Stimulated activated CD4-positive, alpha-beta T cell treated with anti-CD3 and anti-CD28 coated beads, Interleukin-1b, Interleukin-23, amount 100 ng/mL, for 1 hour (primary cell): ENCODE measurements at places on chromosomes 6 and 20.

DNA sequence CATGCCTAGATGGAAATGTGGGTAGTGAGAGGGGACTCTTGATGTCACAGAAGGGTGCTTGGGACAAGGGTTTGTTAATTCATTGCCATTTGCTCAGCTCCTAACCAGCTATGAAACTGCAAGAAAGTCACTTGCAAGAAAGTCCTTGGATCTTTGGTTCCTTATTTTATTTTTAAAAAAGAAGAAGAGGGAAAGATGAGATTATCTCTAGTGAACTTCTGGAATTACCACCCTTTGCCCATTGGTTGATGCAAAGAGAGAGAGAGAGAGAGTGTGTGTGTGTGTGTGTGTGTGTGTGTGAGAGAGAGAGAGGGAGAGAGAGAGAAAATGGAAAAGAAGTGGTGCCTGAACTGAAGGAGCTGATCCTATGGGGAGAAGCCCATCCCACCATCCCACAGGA is 4.6 kb upstream of the SFT2D1 start:
- DNase-seq, result no peak

DNA sequence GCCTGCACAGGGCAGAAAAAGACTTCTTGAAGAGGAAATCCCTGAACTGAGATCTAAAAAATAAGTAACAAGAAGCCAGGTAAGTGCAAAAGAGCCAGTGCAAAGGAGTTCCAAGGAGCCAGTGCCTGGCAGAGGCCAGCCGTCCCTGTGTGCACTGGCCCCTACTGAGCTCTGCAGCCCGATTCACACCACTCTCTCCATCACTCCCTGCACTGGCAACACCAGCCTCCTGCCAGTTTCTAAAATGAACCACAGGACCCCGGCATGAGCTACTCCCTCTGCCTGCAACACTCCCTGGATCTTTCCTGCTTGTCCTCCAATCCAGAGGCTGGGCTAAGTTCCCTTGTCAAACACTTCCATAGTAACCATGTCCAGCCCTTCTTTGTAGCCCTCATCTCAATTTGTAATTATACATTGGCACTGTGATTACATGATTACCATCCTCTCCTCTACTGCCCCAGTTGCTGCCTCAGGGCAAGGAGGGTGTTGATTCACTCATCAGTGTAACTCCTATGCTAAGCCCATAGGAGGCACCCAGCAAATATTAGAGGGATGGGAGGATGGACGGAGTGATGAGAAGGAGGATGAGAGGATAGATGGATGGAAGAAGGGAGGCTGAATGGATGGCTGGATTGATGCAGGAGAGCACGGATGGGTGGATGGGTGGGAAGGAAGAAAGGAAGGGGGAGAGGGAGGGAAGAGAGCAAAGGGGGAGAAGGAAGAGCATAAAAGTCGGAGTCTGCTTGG is 49.3 kb downstream of the SIRPA start:
- no peak for DNase-seq

DNA sequence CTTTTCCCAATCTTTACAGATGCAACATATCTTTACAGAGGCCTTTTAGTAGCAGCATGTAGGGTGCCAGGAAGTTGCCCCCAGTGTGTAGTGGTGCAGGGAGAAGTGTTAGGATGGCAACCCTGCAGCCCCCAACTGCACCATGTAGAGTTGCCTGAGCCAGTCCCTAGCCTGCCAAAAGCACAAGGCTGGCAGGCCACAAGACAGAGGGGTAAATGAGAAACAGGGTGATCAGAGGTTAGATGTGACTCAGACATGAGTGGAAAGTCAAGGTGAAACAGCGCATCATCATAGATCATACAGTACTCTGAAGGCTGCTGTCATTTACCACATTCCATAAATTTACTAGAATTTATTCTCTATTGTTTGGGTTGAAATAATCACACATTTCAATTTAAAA is 467.5 kb downstream of the PRKN start:
- DNase-seq, result no peak

DNA sequence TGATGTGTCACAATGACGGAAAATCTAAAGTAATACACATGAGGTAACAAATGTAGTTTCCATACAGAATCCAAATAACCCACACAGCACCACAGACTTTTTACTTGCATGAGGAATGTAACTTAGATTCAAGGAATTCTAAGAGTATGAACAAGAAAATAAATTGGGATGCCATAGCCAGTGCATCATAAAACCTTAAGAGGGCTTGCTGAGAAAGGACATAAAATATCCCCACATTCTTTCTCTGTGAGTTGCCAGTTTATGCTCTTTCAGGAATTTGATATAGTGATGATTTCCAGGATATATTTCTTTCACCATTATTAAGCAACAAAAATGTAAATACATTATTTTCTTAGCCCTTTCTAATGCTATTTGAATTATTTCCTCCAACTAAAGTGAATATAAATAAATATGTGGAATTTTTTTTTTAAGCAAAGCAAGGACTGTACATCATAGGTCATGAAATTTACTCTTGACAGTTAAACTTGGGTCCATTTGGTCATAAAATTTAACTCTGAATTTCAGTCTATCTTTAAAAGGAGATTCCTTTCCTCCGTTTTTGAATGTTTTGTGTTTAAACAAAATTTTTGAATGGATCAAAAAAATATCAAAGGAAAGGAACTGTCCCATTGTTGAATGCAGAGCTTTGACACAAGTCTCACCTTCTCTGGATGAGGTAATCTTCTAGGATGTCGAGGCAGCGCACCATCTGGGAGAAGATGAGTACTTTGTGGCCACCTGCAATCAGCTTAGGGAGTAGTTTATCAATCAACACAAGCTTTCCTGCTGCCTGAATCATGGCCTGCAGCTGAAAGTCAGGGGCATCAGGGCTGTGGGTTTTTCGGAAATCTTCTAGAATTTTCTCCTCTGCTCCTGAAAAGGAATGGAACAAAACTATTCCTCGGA is 116.3 kb upstream of the EMILIN3 start:
- DNase-seq, result no peak

DNA sequence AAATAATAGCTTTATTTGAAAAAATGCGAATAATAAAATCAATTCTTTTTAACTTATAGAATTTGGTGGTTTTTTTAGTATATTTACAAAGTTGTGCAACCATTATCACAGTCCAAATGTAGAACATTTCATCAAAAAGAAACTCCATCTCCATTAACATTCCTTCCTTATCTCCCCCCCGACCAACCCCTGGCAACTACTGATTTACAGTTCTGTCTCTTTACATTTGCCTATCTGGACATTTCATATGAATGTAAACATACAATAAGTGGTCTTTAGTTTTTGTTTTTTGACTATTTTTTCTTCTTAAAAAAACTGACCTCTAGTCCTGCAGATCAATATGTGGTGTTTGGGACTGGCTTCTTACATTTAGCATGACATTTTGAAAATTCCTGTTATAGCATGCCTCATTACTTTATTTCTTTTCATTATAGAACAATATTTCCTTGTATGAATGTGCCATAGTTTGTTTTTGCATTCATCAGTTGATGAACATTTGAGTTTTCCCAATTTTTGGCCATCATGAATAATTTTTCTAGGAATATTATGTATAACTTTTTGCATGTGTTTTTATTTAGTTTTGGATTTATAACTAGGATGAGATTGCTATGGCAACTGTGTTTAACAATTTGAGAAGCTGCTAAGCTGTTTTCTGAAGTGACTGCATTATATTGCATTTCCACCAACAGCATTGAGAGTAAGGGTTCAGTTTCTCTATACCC is 344.7 kb downstream of the NKAIN2 start:
- DNase-seq, result no peak

GRCh38 chr6:28496099-28496779 is 19.4 kb downstream of the GPX6 start:
- no peak for DNase-seq

DNA sequence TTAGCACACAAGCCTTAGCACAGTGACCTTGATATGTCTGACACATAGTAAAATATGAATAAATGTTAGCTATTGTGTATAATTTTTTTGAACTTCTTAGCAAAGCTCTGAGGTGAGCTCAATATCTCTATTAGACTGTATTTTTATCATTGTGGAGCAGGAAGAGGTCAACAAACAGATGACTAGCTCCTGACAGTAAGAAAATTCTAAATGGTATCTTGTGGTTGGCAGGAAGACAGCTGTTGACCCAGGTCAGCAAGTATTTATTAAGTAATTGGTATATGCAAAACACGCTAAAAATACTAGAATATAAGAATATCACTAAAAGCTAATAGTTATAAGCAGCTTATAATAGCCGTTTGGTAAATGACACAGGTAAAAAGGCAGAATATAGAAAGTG is 77.5 kb upstream of the MARCKS start:
- no peak for DNase-seq

GRCh38 chr20:50415516-50416268 is 94.5 kb upstream of the PTPN1 start:
- DNase-seq, result no peak

GRCh38 chr20:46010491-46011391 is 2.0 kb downstream of the MMP9 start:
- DNase-seq, result no peak

DNA sequence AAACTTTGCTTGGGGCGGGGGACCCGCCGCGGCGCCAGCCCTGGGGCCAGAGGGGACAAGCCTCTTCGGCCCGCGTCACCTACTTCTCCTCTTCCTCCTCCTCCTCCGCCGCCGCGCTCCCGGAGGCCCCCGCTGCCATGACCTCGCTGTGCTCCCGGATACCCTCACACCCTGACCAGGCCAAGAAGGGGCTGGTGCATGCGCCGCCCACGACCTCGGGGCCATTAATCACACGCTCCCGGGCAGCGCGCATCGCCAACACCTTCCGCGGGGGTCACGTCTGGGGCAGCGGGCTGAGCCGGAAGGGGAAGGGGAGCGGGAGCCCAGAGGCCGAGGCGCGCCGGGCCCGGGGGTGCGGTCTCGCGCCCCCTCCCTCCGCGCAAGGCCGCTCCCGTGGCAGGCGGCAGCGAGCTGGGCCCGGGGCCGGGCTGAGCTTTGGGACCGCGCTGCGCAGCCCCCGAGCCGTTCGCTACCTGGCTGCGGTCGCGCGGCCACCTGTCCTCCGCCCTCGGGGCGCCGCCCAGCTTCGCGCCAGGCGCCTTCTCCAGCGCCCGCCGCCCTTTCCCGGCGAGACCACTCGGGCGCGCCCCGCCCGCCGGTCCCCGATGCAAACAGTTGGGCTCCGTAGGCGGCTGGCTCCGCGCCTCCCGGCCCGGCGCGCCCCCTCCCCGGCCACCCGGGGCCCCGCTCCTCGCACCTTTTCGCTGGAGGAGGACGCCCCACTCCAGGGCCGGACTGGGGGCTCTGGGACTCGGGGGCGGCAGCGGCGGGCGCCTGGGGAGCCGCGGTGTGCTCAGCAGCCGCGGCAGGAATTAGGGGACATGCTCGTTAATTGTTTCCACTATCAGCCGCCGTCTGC is 575 bp upstream of the CNR1 start:
- DNase-seq, result no peak

DNA sequence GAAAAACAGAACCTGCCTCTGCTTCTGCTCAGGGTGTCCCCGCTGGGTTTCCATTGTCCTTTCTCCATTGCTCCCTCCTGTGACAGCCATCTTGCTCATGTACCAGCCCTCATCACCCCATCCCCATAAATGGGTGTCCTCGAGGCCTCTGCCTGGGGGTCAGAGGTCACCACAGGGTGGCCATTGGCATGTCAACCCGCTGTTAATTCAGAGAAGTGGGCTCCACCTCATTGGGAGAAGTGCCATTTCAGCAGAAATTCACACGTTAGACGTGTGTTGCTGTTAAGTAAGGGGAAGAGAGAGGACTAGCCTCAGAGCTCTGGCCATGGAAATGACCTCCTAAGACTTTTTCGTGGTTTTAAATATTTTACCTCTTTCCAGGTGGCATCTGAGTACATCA is 71.9 kb downstream of the PTPN1 start:
- DNase-seq, result no peak

GRCh38 chr20:1103751-1104150 is 14.7 kb upstream of the PSMF1 start:
- no peak for DNase-seq

GRCh38 chr20:9306521-9306920 is 207.9 kb upstream of the LAMP5 start:
- no peak for DNase-seq

- no peak for DNase-seq
Measured at GRCh38 chr20:6828794-6829423, 61.4 kb downstream of the BMP2 start.

- DNase-seq, result no peak
Measured at GRCh38 chr6:25458485-25458884, 179.3 kb downstream of the CARMIL1 start.

GRCh38 chr6:39634646-39635341 is 90.4 kb downstream of the KIF6 start:
- no peak for DNase-seq

DNA sequence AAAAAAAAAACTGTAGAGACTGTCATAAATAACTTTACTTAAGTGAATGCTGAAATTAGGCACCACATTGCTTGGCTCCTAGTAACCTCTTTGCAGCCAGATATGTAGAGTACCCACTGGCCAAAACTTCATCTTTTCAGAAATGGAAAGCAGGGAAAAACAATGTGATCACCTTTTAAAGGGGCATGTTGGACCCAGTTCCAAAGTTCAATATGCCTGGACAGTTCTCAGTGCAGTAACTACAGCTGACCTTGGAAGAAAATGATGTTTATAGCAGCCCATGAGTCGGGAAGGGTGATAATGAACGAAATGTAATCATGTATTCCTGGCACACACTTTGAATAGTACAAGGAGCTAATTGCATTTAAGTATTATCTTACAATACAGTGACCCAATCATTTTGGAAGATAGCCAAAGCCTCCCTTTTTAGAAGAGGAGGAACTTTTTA is 93.6 kb upstream of the TAB2 start:
- no peak for DNase-seq

GRCh38 chr6:80210618-80211017 is 104.1 kb downstream of the BCKDHB start:
- DNase-seq, result no peak

- DNase-seq, result no peak
Measured at GRCh38 chr6:79812195-79812594, 135.2 kb downstream of the ELOVL4 start.

- no peak for DNase-seq
Measured at GRCh38 chr6:45609141-45609638, 231.5 kb upstream of the SUPT3H start.

DNA sequence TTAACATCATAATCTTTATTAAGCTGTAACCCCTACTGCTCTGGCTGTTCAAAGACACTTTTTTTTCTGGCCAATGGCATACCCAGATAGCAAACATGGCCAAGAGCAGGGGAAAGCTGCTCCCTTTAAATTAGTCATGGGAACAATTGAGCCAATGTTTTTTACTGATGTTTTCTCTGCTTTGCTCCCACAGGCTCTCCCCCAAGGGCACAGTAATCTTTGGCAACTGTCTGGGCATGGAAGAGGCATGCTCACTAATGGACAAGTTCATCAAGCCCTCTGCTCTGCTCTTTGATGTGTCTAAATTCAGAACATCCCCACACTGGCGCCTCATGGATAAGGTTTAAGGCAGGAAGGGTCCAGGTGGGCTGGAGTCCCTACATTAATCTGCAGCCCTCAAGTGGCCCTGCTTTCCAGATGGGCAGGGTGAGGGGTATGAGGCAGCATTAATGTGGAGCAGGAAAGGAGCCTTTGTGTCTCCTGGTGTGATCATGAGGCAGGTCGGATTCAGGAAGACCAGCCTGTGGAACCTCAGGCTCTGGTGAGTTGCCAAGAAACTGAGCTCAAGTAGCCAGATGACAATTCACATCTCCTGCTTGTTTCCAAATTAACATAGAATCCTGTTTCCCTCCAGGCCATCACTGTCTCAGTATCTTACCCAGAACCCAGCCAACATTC is 227.0 kb upstream of the CST7 start:
- DNase-seq, result no peak

GRCh38 chr6:17454316-17455005 is 61.1 kb downstream of the CAP2 start:
- no peak for DNase-seq
